ENCODE measurements at places on chromosomes 11 and 22.

DNA sequence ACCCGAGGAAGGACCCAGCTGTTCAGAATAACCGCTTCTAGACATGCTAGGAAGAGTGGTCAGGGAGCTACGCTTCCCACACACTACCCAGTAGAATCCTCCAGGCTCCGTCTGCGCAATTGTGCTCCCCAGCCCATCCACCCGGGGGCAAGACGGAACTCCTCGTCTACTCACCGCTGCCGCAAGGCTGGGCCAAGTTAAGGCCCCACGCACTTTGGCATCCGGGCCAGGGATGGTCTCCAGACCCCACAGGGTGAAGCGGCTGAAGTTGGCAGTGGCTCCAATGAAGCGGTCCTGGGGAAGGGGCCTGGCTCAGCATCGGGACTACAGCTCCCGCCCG is 757 bp downstream of the RNASEH2C start:
- H3K36me3 ChIP-seq = peaks cover 18% of the 10 kb centered on the region
- H3K4me1 ChIP-seq = peaks cover 4% of the 10 kb centered on the region
- peak overlapping the region; percentile 57 for H3K4me3 ChIP-seq
- DNase-seq = no peak

- H3K27ac ChIP-seq = no peak overlapping the region
- no peak overlapping the region for H3K4me3 ChIP-seq
- DNase-seq = no peak
- no peaks in the 10 kb centered on the region for H3K36me3 ChIP-seq
These were observed 86.3 kb upstream of the AMOTL1 start for GRCh38 chr11:94681852-94682251.

DNA sequence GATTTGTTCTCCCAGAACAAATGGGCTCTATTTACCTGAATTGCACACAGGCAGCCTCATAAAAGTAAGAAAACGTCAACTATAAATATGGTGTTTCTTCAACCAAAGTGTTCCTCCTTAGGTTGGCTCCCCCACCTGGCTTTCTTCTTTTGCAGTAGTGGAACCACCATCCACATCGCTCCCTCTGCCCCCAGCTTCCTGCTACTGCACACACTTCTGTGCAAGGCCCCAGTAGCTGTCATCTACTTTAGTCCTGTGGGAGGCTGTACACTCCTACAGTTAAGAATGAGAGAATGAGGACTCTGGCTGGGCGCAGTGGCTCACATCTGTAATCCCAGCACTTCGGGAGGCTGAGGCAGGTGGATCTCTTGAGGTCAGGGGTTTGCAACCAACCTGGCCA is 89.5 kb downstream of the BMAL1 start:
- H3K4me3 ChIP-seq = no peak overlapping the region
- H3K4me1 ChIP-seq = no peaks in the 10 kb centered on the region
- DNase-seq = no peak
- no peaks in the 10 kb centered on the region for H3K36me3 ChIP-seq
- H3K27me3 ChIP-seq = no peaks in the 10 kb centered on the region

- no peak for DNase-seq
- peaks cover 17% of the 10 kb centered on the region for H3K4me1 ChIP-seq
- no peaks in the 10 kb centered on the region for H3K36me3 ChIP-seq
- H3K27ac ChIP-seq = peak overlapping the region; percentile 21
- H3K27me3 ChIP-seq = no peaks in the 10 kb centered on the region
These were observed 40.4 kb downstream of the ARFGAP2 start for GRCh38 chr11:47136327-47136726.

- no peak overlapping the region for H3K4me3 ChIP-seq
- H3K27ac ChIP-seq = no peak overlapping the region
- peaks cover 28% of the 10 kb centered on the region for H3K27me3 ChIP-seq
These were observed 137.1 kb downstream of the NECTIN1 start for GRCh38 chr11:119591836-119592310.

DNA sequence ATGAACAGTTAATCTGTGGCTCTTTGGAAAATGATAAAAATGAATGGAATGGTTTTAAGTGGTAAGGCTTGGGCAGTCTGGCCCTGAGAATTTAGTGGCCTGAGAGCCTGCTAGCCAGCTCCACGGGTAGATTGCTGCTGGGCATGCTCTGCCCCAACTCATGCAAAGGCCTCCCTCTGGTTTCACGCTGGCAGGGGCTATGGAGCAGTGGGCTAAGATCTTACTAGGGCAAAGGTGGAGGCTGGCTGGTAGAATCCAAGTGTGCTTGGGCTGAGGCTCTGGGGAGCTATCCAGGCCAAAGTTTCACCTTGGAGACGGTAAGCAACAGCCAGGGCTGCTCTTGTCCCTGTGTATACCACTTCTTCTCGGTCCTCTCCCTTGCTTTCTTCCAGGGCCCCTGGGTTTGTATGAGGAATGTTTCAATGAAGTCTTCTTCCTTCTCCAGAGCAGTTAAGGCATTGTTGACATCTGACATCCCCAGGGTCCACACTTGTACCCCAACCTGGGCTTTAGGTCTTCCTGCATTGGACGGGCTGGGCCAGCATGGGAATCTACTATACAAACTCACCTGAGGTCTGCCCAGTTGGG is 27.4 kb downstream of the UBE2L3 start:
- DNase-seq = no peak
- H3K4me1 ChIP-seq = peaks cover 7% of the 10 kb centered on the region
- no peaks in the 10 kb centered on the region for H3K27me3 ChIP-seq
- no peak overlapping the region for H3K4me3 ChIP-seq
- no peak overlapping the region for H3K27ac ChIP-seq
- H3K36me3 ChIP-seq = peaks cover 18% of the 10 kb centered on the region

DNA sequence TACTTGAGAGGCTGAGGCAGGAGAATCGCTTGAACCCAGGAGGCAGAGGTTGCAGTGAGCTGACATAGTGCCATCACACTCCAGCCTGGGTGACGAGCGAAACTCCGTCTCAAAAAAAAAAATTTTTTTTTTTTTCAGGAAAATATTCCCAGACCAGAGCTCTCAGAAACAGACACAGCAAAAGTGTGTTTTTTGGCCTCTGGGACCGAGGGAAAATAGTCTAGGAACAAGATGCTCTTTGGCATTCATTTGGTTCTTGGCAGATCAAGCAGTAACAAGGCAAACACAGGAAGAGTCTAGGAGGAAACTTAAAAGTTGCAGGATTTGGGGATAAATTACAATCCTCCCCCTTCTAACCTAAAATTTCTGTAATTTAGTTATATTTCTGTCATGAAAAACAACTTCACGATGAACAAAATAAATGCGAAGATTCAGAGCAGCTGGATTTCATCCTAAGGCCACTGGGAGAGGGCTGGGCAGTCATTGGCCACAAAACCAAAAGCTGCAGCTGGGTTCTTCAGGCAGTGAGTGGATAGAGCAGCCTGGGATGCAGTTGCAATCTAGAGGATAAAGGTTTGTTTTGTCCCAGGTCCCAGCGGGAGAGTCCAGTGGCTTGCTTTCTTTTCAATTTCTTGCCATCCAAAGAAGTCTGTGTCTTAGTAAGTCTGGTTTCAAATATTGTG is 19.7 kb downstream of the ATG16L2 start:
- no peaks in the 10 kb centered on the region for H3K27me3 ChIP-seq
- no peak overlapping the region for H3K4me3 ChIP-seq
- no peaks in the 10 kb centered on the region for H3K36me3 ChIP-seq
- peak; percentile 55 for DNase-seq

- H3K27me3 ChIP-seq = no peaks in the 10 kb centered on the region
- no peak overlapping the region for H3K27ac ChIP-seq
- peaks cover 10% of the 10 kb centered on the region for H3K36me3 ChIP-seq
These were observed 9.2 kb upstream of the RBM14 start for GRCh38 chr11:66607126-66607834.

DNA sequence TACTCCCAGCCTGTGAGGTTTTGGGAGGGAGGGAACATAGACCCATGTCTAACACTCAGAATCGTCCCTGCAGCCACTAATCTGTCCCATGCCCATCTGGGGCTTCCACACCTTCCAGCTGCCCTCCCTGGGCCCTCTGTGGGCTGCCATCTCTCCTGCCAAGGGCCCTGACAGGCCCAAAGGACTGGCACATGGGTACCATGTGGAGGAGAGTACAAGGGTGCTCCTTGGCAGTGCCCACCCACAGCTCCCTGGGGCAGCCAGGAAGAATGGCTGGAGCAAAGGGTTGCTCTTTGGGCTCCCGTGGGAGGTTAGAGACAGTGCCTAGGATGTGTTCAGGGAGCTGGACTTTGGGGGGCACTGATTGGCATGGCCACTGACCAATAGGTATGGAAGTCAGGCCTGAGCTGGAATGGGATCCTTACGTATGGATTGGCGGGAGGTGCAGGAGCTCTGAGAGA is 56.8 kb downstream of the CD82 start:
- H3K27me3 ChIP-seq = no peaks in the 10 kb centered on the region
- H3K4me1 ChIP-seq = no peaks in the 10 kb centered on the region
- no peaks in the 10 kb centered on the region for H3K36me3 ChIP-seq
- no peak overlapping the region for H3K4me3 ChIP-seq
- no peak for DNase-seq

Data from cardiac muscle cell (in vitro differentiated cells and primary cell).